ENCODE measurements at places on chromosomes 7 and 10.

- no peak for DNase-seq
These were observed 25.4 kb upstream of the INPP5F start for GRCh38 chr10:119700321-119700954.

GRCh38 chr7:38451840-38452239, 178.4 kb upstream of the TARP start:
- DNase-seq = peak; percentile 34

GRCh38 chr7:55177068-55177530, 158.3 kb downstream of the EGFR start:
- no peak for DNase-seq

DNA sequence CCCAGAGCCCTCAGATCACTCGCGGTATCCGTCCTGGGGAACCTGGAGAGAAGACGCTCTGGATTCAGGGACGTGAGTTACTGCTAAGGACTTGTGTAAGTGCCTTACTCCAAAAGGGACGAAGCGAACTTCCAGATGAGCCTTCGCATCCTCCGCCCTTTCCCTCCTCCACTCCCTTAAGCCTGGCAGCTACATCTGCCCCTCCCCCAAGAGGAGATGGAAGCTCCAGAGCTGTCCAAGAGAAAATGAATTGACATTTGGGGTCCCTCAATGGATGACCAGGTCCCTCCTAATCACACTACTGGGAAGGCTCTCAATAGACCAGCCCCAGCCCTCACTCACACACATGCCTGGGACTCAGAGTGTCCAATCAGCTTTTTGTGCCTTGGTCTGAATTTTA, 31.3 kb upstream of the GDF10 start:
- DNase-seq = no peak

GRCh38 chr10:95451150-95451549, 110.0 kb downstream of the SORBS1 start:
- DNase-seq = no peak

DNA sequence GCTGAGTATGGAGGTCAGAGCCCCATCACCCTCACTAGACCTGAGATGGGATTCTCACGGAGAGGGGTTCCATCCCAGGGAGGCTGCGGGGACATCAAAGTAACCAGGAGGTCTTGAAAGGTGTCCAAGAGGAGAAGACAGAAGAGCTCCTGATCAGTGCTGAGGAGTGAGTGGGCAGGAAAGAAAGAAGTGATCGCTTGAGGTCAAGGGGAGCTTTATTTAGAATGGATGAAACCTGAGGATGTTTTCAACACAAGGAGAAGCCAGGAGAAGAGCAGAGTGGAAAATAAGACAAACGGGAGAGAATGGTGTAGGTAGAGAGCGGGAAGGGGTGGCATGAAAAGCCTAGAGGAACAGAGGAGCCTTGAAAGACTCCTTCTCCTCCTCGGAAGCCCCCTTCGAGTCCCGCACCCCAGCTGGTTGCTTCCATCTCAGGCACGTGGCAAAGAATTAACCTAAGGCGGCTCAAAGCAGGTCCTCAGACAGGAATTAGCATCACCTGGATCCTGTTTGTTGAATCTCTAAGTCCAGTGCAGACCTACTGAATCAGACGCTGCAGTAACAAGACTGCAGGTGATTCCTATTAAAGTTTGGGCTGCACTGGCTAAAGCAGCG, 5.8 kb downstream of the SVIL start:
- no peak for DNase-seq

- no peak for DNase-seq
These were observed 70.2 kb downstream of the PIP4K2A start for GRCh38 chr10:22644222-22644621.

DNA sequence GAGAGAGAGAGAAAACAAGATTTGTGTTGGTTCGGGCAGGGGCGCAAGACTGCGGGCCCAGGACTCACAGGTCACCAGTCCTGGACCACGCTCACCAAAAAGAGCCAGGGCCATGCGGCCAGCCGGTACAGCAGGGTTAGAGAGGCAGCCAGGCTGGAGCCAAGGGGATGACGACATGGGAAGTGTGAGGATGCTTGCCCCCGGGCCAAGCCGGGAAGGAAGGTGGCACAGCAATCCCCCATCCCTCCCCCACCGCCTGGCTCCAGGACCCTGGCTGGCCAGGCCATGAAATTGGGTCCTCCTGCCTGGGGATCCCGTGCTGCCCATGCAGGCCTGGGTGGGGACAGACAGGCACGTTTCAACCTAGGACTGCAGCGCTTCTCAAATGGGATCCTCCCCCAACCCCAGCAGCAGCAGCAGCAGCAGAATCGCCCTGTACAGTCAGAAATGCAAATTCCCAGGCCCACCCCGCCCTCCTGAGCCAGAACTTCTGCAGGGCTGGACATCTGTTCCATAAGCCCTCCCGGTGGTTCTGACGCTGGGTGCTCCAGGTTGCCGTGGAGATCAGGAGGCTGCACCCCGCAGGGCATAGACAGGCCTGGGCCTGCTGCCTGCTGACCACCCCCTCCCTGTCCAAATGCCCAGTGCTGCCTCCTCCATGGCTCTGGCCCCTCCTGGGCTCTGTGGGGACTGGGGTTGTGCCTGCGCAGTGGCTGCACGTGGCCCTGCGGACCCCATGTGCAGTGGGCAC, 35.0 kb downstream of the YKT6 start:
- DNase-seq = no peak

DNA sequence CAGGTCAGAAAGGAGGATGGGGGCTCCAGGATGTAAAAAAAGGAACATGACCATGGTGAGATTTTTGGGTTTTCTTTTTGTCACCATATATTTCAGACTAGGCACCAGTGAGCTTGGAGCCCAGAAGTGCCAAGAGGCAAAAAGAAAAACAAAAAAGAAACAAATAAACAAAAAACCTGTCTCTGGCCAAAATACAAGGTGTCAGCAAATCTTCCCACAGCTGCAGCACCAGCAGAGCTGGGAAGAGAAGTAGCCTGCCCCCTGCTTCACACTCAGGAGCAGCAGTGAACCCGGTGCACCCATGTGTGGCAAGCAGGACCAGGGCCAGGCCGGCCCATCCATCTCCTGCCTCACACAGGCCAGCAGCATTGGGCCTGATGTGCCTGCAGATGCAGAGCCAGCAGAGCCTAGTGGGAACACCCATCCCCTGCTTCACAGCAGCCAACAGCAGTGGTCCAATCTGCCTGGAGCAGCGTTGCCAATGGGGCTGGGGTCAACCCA, 34.7 kb upstream of the C10orf71 start:
- DNase-seq = no peak

DNA sequence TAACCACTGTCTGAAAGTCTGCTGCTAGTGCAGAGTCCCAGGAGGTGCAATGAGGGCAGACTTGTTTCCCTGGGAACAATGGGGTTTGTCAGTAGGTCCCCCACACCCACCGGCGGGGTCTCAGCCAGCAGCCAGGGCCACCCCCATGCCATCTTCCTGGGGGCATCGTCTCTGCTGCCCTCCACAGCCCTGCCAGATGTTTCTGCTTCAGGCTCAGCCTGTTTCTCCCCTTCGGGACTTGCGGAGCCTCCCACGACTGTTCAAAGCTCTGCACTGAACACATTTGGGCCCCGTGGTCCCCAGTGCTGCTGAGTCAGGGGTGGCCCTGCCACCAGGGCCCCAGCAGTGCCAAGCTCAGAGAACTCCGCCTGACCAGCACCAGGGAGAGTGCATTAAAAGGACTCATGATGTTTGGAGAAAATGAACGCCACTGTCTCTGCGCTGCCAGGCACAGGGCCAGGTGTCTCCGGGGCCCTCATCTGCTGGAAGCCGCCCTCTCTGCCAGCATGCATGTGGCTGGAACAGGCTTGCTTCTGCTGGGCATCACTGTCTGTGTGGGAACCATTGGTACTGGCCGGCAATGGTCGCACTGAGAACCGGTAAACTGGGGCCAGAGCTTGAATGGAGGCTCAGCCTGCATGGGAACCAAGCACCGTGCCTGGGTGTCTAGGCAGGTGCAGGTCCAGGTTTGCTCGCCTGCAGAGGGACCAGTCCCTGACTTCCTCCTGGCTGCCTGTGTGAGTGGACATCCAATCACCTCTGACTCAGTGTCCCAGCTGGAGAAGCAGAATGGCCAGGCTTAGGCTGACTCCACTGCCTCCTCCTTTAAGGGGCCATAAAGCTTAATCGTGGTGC, 345.1 kb downstream of the GLRX3 start:
- DNase-seq = no peak

Measured in NCI-H1694 treated with DMSO at 0.1 percent for 48 hours (cell line).